ENCODE measurements at places on chromosomes 3 and 15. TPM values are rescaled to one million over a fixed set of nuclear protein-coding genes. Genes with fewer than 3 reads are reported as not detected.

DNA sequence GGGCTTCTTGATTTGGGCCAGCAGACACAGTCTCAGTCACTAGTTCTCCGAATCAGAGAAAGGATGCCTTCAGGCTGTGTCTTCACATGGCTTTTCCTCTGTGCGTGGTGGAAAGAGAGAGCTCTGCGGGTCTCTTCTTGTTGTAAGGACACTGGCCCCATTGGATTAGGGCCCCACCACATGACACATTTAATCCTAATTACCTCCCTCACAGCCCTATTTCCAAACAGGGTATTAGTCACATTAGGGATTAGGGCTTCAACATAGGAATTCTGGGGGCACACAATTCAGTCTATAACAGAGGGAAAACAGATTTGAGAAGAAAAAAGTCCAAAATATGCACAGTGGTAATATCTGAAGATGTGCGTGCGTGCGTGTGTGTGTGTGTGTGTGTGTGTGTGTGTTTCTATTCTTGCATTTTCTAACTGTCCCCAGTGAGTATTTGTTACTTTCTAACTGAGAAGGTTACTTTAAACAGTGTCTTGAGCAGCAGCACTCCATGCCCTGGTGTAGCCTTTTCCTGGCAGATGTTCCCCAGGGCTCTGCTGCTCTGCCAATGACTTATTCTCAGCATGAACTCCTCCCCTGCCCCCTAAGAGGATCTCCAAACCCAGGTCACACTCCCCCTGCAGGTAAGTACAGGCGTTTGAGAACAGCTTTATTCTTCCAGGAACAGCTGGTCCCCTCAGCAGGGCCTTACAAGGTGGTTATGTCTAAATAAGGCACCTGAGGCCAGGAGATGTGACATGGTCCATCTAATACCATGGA lies 72.9 kb downstream of the RPL39L start:
- DNase-seq = no peak

CKMT1A gene
- total RNA-seq = 22.2 TPM

DNA sequence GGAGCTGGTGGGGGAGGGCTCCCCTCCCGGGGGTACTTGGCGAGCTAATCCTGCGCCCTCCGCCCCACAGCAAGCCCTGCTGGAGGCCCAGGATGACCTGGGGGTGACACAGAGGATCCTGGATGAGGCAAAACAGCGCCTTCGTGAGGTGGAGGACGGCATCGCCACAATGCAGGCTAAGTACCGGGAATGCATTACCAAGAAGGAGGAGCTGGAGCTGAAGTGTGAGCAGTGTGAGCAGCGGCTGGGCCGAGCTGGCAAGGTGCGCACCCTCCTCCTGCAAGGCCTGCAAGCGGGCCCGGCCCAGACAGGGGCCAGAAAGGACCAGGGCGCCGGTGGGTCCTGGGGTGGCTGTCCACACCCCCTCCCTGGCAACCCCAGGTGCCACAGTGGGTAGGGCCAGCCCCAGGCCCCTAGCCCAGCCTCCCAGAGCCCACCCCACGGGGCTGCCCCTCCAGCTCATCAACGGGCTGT lies 56.5 kb downstream of the SEMA3G start:
- DNase-seq = no peak

- no peak for DNase-seq
Observed at GRCh38 chr15:89023311-89023961, 64.8 kb upstream of the ABHD2 start.

GRCh38 chr15:31609258-31609681 lies 282.6 kb downstream of the KLF13 start:
- no peak for DNase-seq

- DNase-seq = no peak
Observed at GRCh38 chr3:107990926-107991325, 99.9 kb downstream of the CD47 start.

DNA sequence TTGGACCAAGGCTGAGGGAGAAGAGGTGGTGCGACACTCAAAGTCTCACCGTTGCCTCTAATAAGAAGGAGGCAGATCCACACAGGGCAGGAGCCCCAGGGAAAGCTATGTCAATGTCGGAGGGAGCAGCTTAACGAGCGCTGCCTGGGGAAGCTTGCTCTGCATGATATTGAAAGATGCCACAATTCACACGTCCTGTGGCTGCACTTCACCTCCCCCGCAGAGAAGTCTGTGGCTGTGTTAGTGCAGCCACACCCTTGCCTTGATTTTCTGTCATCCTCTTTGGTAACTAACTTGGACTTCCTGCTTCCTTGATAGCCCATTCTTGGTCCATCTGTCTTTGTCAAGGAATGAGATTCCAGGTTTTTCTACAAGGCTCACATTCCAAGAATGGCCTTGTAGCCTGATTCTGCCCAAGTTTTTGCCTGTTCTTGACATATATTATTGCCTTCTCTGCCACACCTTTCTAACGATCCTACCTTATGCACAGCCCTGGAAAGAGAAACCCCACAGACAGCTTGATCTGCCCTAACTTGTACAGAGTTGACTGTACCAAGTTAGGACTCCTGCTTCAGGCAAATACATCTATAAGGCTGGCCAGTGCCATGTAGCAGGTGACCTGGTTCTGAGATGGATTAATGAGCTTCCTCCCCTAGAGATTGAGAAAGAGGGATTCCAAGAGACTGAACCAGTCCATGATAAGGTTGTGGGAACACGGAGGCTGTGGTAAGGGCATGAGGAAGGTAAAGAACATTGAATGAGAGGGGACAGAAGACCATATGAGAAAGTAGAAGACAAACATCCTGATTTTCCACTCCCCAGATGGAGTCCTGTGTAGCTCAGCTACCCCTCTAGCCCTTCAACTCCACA lies 153.0 kb upstream of the WNT5A start:
- DNase-seq = no peak

GRCh38 chr3:12643010-12643380 lies 20.9 kb downstream of the RAF1 start:
- no peak for DNase-seq

DNA sequence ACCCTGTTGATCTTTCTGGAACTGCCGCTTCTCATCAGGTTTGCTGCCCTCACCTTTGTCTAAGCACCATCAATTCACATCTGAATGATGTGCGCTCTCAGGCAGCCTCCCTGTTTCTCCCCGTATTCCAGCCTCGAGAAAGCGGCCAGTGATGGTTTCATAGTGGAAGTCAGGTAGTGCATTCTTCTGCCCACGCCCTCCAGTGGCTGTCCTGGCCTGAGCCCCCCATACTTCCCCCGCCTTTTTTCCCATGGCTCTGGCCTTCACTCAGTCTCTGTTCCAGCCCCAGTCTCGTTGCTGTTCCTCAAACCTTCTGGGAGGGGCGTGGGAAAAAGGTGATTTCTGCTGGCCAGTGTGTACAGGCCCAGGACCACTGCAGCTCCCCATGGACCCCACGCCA lies 101.3 kb downstream of the ASB7 start:
- DNase-seq = no peak

DNA sequence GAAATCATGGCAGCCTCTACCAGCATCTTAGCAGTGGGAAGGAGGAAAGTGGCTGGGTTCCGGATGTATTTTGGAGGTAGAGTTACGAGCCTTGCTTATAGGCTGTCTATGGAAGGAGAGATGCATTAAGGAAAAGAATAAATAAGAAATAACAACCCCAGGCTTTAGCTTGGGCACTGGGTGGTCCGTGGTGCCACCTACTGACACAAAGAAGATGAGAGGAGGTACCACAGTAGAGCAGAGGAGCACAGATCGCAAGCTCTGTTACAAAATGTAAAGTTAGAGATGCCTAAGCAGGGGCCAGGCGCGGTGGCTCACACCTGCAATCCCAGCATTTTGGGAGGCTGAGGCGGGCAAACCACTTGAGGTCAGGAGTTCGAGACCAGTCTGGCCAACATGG lies 74.8 kb downstream of the TMEM39A start:
- no peak for DNase-seq

DNA sequence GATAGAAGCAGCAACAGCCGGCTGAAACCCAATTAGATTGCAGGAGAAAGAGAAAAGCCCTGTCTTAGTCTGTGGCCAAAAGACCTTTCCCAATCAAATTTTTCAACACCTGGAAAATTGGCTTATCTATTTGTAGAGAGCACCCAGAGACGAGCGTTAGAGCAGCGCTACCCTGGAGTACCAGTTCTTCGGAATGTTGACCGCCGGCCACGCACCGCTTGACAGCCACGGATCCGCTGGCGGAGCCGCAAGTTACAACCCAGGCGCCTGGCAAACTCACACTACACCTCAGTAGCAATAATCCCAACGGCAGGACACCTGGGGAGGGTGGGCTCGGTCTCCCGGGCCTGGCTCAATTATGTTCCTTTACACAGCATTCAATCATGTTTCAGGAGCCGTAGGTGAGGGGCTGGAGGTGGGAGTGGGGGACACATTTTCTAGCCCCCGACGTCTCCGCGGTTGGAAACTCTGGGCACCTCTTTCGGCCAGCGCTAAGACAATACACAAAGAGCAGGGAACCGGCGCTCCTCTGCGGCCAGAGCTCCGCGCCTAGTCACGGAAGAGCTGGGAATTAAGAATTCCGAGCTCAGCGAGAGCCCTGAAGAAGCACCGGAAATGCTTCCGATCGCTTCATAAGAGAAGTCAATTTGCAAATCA lies 1.2 kb downstream of the MB21D2 start:
- peak; percentile 86 for DNase-seq

- DNase-seq = peak; percentile 97
Observed at GRCh38 chr15:66803182-66803729, 101.2 kb downstream of the SMAD6 start.

DNA sequence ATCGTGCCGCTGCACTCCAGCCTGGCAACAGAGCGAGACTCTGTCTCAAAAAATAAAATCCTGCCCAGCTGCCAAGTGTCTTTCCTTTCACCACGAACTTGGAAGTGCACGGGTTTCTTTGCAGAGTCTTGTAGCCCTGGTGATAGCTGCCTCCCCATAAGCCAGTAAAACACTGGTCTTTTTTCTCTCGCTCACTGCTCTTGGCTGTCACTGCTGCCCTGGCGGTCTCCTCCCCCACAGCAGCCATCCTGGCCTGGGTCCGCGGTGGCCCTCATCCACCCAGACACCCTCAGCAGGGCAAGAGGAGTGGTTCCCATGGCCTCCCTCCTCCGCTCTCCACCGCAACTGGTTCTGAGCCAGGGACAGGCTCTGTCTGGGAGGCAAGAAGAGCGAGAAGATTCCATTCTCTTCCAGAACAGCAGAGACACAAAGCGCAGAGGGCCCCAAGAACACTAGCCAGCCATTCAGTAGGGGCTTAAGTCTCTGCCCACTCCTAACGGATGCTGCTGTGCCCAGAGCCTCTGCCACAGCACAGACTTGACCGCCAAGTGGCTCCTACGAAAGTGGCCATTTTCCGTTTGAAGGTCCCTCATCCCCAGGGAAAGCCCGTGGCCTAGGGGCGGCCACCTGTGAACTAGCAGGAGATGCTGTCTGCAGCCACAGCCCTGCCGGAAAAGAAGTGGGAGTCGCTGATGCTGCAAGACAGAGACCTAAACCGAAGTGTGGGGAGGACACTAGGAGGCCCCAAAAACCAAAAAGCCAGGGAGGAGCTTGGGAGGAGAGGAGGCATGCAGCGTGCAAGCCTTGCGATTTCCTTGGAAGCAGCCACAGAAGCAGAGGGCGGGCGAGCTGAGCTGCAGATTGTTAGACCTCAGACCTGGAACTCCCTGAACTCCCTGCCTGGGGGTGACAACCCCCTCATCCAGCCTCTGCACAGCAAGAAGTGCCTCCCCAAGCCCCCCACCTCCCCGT lies 44.1 kb downstream of the KLHL25 start:
- DNase-seq = no peak

- DNase-seq = no peak
Observed at GRCh38 chr3:133271042-133271441, 128.8 kb upstream of the BFSP2 start.

GRCh38 chr3:196012481-196012880 lies 69.4 kb downstream of the TFRC start:
- DNase-seq = no peak

- DNase-seq = no peak
Observed at GRCh38 chr15:30001602-30002001, 81.2 kb upstream of the GOLGA8J start.

DNA sequence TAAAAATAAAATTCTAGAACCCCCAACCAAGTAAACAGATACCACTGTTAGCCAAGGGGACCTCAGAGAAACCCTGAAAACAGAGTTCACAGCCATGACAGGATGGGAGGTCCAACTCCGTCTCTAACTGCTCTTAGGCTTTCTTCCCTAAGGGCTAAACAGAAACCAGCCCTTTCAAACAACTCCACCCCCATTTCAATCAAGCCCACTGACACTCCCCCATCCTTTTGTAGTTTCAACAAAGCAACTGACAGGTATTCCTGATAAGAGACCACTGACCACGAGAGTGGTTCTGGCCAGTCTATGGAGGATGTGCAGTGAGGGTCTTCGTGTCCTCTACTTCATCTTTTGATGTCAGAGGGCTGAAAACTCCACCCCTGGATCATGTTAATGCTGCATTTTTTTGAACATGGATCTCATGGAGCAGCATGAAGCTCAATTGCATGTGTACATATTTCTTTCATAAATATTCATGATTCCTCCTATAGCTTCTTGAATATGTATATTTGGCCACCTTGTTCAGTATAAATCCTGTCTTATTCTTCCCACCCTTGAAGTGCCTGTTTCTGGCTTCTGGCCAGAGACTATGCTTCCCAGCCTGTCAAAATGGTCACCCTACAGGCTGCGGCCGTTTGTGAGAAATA lies 222.6 kb downstream of the OSBPL10 start:
- no peak for DNase-seq

DNA sequence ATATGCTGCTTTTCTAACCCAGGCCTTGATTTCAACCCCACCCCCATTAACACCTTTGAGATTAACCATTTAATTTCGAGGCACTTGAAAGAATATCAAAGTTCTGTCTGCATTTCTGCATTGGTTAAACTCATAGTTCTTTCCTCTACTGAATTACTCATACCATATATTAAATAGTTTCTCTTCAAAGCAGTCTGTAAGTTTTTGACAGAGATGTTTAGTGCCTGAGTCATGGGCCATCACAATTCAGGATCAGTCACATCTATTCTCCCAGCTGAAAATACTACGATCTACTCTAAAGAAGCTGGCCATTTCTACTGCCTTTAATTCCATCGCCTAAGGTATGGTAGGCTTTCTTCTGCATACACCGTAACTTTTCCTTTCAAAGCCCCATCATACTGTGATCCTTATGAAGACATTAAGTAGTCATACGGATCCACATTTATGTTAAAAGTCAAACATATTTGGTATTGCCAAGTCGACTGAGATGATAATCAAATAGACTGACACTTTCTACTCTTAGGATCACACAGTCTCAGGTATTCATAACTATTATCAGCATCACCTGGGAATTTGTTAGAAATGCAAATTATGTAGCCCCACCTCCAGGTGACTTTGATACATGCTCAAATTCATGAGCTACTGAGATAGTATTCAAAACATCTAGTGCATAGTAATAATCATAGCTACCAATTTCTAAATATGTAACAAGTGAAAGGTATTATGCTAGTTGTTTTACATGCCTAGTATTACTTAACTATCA lies 489.4 kb upstream of the IL12A start:
- no peak for DNase-seq
